Right atrium auricular region (tissue), 2 donors: ENCODE measurements at places on chromosomes 3 and 15.
A peak's percentile ranks its signal among the peaks of the same experiment; 100 is the strongest.

GRCh38 chr15:40469776-40470390 lies 901 bp upstream of the CHST14 start:
- no peak for DNase-seq
- peaks cover 17% of the 10 kb centered on the region for H3K36me3 ChIP-seq
- peak overlapping the region; percentile 96 for H3K4me3 ChIP-seq
- peak overlapping the region; percentile 93 for H3K27ac ChIP-seq
- H3K4me1 ChIP-seq: peaks cover 20% of the 10 kb centered on the region
- no peaks in the 10 kb centered on the region for H3K27me3 ChIP-seq

- no peaks in the 10 kb centered on the region for H3K4me1 ChIP-seq
- no peak for DNase-seq
- H3K27ac ChIP-seq: no peak overlapping the region
Observed at GRCh38 chr3:14129296-14129695, 4.4 kb downstream of the TMEM43 start.

- H3K27ac ChIP-seq: no peak overlapping the region
- DNase-seq: no peak
- H3K27me3 ChIP-seq: no peaks in the 10 kb centered on the region
- no peaks in the 10 kb centered on the region for H3K36me3 ChIP-seq
- H3K4me1 ChIP-seq: no peaks in the 10 kb centered on the region
Observed at GRCh38 chr3:65584002-65584401, 454.7 kb downstream of the MAGI1 start.

DNA sequence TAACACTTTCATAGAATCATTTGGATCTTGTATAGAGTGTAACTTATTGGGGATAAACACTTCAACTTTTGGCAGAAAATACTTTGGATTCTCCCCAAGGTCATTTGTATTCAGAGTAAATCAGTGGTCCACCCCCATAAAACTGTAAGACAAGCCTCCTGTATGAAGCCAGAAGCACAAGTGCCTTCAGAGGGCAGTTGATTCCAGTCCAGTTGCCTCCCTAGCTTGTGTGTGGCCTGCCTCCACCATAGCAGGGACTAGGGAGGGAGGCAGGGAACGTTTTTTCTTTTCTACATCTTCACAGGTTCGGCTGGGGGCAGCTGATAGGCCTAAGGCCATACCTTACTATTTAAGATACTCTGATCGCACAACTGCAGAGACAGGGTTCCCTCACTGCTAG lies 11.6 kb downstream of the GORASP1 start:
- no peak for DNase-seq
- no peak overlapping the region for H3K27ac ChIP-seq
- H3K4me1 ChIP-seq: peaks cover 7% of the 10 kb centered on the region
- H3K4me3 ChIP-seq: no peak overlapping the region

GRCh38 chr3:151226088-151226563 lies 23.1 kb upstream of the GPR171 start:
- H3K36me3 ChIP-seq: no peaks in the 10 kb centered on the region
- no peaks in the 10 kb centered on the region for H3K27me3 ChIP-seq
- no peak for DNase-seq
- no peaks in the 10 kb centered on the region for H3K4me1 ChIP-seq

DNA sequence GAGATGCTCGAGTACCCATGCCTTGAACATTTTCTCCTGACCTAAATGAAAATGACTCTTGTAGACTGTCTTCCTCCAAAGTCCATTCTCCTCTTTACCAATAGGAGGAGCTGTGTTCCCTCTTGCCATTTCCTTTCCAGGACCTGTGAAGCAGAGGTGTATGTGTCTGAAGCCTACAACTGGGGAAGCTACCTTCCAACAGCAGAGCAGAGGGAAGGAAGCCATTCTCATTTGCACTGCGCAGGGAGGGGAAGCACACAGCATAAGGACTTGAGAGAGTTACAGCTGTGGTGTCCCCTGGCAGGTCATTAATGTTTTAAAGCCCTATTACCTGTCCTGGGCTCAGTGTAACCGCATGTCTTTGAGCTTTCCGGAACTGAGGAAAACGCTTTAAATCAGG lies 38.7 kb downstream of the HSPBAP1 start:
- no peaks in the 10 kb centered on the region for H3K27me3 ChIP-seq
- no peak overlapping the region for H3K27ac ChIP-seq
- H3K36me3 ChIP-seq: peaks cover 11% of the 10 kb centered on the region
- no peaks in the 10 kb centered on the region for H3K4me1 ChIP-seq

DNA sequence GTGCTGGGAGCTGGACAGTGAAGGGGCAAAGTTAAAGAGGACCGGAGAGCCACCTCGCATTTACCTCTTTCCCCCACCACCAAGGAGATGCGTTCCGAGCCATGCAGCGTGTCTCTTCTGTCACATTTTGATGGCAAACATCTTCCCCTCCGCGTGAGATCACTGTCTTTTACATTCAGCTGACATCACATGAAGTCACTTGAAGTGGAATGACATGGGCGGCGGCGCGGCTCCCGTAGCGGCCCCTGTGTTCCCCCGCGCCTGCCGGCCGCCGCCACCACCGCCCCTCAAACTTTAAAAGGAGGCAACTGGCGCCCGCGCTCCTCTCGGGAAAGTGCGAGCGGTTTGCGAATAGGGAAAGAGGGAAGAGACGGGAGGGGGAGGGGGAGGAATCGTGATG lies at the start of gene FEZF2:
Gene FEZF2, minus strand, starts transcription at position 336 of the 400 bp plus-strand sequence. CDS start 682 bp downstream, outside the sequence.
- no peaks in the 10 kb centered on the region for H3K36me3 ChIP-seq
- no peak for DNase-seq
- H3K4me3 ChIP-seq: peak within 1 kb of the TSS; percentile 21
- no peak within 1 kb of the TSS for H3K27ac ChIP-seq
- H3K27me3 ChIP-seq: peaks cover 78% of the 10 kb centered on the region
- no peaks in the 10 kb centered on the region for H3K4me1 ChIP-seq

DNA sequence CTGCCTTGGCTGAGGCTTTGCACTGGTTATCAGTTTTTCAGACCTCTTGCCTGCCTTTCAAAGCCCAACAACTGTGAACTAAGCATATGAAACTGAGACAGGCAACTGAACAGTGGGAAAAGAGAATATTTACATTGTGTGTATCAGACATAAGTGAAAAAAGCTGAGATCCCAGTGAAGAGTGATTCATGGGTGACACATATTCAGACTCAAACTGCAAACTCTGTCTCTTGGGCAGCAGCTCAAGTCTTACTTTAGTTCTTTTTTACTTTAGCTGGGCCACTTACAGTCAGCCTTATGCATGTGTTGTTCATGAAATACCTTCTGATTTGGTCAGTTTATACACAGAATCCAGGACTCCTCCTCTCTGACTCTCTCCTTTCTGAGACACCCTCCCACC lies 19.2 kb downstream of the SUCLG2 start:
- DNase-seq: no peak
- H3K27me3 ChIP-seq: no peaks in the 10 kb centered on the region
- no peak overlapping the region for H3K27ac ChIP-seq
- H3K4me1 ChIP-seq: no peaks in the 10 kb centered on the region

GRCh38 chr15:91548549-91548948 lies 305.0 kb upstream of the SLCO3A1 start:
- DNase-seq: no peak
- H3K4me3 ChIP-seq: no peak overlapping the region
- no peak overlapping the region for H3K27ac ChIP-seq
- H3K4me1 ChIP-seq: peaks cover 4% of the 10 kb centered on the region
- no peaks in the 10 kb centered on the region for H3K36me3 ChIP-seq
- H3K27me3 ChIP-seq: no peaks in the 10 kb centered on the region

- H3K4me3 ChIP-seq: no peak overlapping the region
- H3K4me1 ChIP-seq: peaks cover 47% of the 10 kb centered on the region
- H3K27ac ChIP-seq: peak overlapping the region; percentile 29
- no peak for DNase-seq
- H3K27me3 ChIP-seq: no peaks in the 10 kb centered on the region
- no peaks in the 10 kb centered on the region for H3K36me3 ChIP-seq
Observed at GRCh38 chr3:20047976-20048883, 8.0 kb downstream of the KAT2B start.

- H3K36me3 ChIP-seq: no peaks in the 10 kb centered on the region
- DNase-seq: no peak
- no peak overlapping the region for H3K4me3 ChIP-seq
- H3K4me1 ChIP-seq: no peaks in the 10 kb centered on the region
- H3K27ac ChIP-seq: no peak overlapping the region
Observed at GRCh38 chr15:73849641-73850040, 23.7 kb upstream of the TBC1D21 start.

DNA sequence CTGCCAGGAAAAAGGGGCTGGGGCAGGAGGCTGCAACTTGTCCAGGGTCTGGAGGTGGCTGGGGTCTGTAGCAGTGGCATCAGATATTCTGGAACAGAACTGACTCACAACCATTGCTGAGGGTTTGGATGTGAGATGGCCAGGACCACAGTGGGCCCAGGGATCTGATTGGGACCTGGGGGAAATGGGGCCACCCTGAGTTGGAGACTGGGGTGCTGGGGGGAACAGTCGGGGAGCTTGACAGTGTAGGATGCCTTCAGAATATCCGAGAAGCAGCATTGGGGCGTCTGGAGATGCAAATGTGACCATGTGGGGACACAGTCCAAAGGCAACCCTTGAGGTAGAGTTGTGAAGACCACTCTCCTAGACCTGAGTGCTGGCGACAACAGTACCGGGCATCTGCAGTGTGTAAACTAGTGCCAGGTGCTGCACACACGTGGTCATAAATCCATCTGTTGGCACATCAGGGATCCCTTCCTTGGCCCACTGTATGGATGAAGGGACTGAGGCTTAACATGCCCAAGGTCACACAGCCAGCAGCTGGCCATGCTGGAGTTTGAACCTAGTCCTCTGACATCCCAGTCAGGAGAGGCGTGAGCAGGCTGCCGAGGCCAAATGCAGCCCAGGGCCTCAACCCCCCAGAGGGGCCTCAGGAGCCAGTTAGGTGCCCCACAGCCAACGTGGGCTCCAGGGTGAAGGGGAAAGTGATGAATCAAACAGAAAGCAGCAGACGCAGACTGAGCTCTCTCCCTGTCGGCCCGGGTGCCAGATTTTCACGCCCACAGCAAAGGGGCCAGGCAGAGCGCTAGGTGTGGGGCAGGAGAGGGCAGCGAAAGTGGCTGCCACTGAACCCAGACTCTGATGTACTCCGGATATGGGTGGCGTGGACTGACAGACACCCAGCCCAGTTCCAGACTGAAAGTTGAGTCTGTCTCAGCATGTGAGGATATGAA lies 18.8 kb downstream of the HEMK1 start:
- no peaks in the 10 kb centered on the region for H3K36me3 ChIP-seq
- no peaks in the 10 kb centered on the region for H3K27me3 ChIP-seq
- no peak overlapping the region for H3K4me3 ChIP-seq
- H3K4me1 ChIP-seq: no peaks in the 10 kb centered on the region
- peak overlapping the region; percentile 60 for H3K27ac ChIP-seq
- no peak for DNase-seq

DNA sequence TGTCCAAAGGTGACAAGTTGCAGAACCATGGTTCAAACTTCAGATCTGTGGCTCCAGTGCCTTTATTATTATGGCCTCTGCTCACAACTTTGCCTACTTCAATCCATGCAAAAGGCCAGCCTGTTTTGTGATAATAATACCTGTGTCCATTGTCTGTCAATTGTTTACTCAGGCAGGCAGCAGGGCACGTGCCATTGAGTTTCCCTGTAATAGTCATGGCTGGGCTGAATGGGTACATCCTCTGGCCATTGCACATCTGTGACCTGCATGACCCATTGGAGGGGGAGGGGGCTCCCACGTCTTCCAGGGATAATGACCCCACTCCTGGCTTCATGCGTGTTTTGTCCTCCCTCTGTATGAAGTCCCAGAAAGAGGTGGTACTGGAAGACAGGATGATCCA lies 215.4 kb downstream of the SSR3 start:
- H3K4me1 ChIP-seq: no peaks in the 10 kb centered on the region
- H3K4me3 ChIP-seq: no peak overlapping the region
- no peaks in the 10 kb centered on the region for H3K27me3 ChIP-seq
- no peak overlapping the region for H3K27ac ChIP-seq
- H3K36me3 ChIP-seq: no peaks in the 10 kb centered on the region

DNA sequence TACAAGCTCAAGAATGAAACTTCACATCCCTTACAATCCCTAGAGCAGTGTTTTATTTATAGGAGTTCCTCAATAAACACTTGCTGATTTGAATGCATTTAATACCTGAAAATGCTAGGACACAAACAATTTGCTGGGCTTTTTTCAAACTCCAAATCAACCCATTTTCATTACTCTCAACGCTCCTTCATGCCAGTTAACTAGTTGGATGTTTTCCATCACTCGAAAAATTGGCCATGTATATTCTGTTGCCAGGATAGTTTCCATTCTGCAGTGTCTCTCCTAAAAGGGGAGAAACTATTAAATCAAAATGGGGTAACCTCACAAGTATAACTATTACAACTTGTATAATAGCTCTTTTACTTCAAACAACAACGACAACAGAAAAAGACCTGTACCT lies 1.2 kb downstream of the GBE1 start:
- peaks cover 15% of the 10 kb centered on the region for H3K36me3 ChIP-seq
- H3K4me1 ChIP-seq: peaks cover 52% of the 10 kb centered on the region
- peak overlapping the region; percentile 99 for H3K27ac ChIP-seq
- H3K27me3 ChIP-seq: no peaks in the 10 kb centered on the region
- H3K4me3 ChIP-seq: peak overlapping the region; percentile 78

GRCh38 chr3:122416966-122417365 lies 1.1 kb upstream of the WDR5B start:
- H3K27me3 ChIP-seq: no peaks in the 10 kb centered on the region
- peaks cover 21% of the 10 kb centered on the region for H3K4me1 ChIP-seq
- peak overlapping the region; percentile 89 for H3K27ac ChIP-seq
- H3K4me3 ChIP-seq: peak overlapping the region; percentile 77
- no peak for DNase-seq

GRCh38 chr3:48118322-48118721 lies 69.9 kb downstream of the CDC25A start:
- H3K4me3 ChIP-seq: no peak overlapping the region
- no peak for DNase-seq
- no peak overlapping the region for H3K27ac ChIP-seq
- no peaks in the 10 kb centered on the region for H3K27me3 ChIP-seq
- no peaks in the 10 kb centered on the region for H3K4me1 ChIP-seq

DNA sequence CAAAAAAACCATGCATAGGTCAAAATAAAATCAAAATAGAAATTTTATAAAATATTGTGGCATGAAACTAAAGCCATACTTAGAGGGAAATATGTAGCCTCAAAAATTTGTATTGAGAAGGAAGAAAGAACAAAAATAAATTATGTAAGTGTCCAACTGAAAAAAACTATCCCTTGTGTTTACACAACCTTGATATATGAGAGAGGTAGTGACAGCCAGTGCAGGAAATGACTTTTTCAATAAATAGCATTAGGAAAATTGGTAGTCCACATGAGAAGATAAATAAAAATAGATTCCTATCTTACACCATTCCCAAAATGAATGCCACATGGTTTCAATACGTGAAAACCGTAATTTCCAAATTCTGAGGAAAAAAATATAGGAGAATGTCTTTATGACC lies 13.2 kb upstream of the PRSS50 start:
- no peaks in the 10 kb centered on the region for H3K4me1 ChIP-seq
- no peak overlapping the region for H3K4me3 ChIP-seq
- no peaks in the 10 kb centered on the region for H3K36me3 ChIP-seq
- no peak overlapping the region for H3K27ac ChIP-seq
- no peaks in the 10 kb centered on the region for H3K27me3 ChIP-seq

DNA sequence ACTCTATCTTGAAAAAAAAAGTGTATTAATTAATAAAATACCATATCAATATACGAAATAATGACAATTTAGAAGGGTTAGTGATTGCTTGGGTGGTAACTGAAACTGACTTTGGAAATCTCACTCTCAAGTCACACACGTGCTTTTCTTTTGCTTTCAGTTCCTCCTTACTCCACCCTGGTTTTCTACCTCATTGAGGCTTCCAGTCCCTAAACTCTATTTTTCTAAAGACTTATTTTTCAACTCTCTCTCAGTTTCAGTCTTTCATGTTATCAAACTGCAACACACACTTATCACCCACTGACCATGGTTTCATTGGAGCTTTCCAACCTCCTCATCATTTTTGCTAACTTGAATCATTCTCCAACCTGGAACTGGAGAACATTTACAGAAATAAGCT lies 23.5 kb downstream of the IL12A start:
- DNase-seq: no peak
- no peaks in the 10 kb centered on the region for H3K4me1 ChIP-seq
- H3K27me3 ChIP-seq: no peaks in the 10 kb centered on the region
- H3K36me3 ChIP-seq: no peaks in the 10 kb centered on the region
- no peak overlapping the region for H3K4me3 ChIP-seq
